ENCODE measurements at places on chromosomes 2 and 18. TPM values are rescaled to one million over a fixed set of nuclear protein-coding genes. Genes with fewer than 3 reads are reported as not detected.

PDE1A gene
- total RNA-seq, result 1.4 TPM

CCDC68 gene
- not detected for total RNA-seq

TEX44 gene
- total RNA-seq, result not detected

SPRED2 gene
- 7.1 TPM for total RNA-seq

G6PC2 gene
- total RNA-seq, result not detected

CNRIP1 gene
- 11.4 TPM for total RNA-seq

AP1S3 gene
- total RNA-seq, result 8.9 TPM

SNX17 gene
- total RNA-seq, result 226 TPM

SLC5A7 gene
- total RNA-seq, result not detected

ASB18 gene
- total RNA-seq, result not detected

SERPINB4 gene
- total RNA-seq, result not detected

SRD5A2 gene
- not detected for total RNA-seq

PCARE gene
- total RNA-seq, result not detected

CIDEA gene
- not detected for total RNA-seq

RAB6C gene
- total RNA-seq, result not detected

UPP2 gene
- total RNA-seq, result not detected

REG3A gene
- total RNA-seq, result not detected

C2orf72 gene
- total RNA-seq, result 2.6 TPM

IL1R2 gene
- total RNA-seq, result not detected

ALK gene
- 0.26 TPM for total RNA-seq

UBXN2A gene
- 36.5 TPM for total RNA-seq

SH3BP4 gene
- 56.4 TPM for total RNA-seq

FER1L5 gene
- total RNA-seq, result 0.10 TPM

RIT2 gene
- not detected for total RNA-seq

UGT1A4 gene
- not detected for total RNA-seq

GREB1 gene
- 3.4 TPM for total RNA-seq
